ENCODE measurements at places on chromosomes 4 and X. TPM values are rescaled to one million over a fixed set of nuclear protein-coding genes. Genes with fewer than 3 reads are reported as not detected.

The PNMA6F gene
- not detected for total RNA-seq

GRCh38 chrX:136041254-136041812 is 56.1 kb downstream of the SLC9A6 start:
- no peak for DNase-seq

The MORC4 gene
- 19.6 TPM for total RNA-seq

The GATA1 gene
- total RNA-seq: not detected

DNA sequence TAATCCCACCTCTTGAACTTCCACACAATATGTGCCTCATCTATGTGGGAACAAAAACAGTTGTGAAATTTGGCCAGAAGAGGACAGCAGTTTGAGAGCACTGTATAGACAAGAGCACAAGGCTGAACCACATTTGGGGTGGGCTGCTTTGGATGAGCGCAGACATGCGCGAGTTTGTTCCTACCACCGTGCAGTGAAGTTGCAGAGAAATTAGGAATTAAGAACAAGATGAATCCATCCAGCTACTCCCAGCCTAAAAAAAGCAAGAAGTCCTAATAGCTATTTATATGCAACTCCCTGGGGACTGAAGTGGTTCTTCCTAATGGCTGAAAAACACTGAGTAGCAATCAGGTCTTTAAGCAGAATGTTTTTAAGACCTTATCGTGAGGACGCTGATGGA is 1.0 kb downstream of the GAB3 start:
- DNase-seq: no peak

DNA sequence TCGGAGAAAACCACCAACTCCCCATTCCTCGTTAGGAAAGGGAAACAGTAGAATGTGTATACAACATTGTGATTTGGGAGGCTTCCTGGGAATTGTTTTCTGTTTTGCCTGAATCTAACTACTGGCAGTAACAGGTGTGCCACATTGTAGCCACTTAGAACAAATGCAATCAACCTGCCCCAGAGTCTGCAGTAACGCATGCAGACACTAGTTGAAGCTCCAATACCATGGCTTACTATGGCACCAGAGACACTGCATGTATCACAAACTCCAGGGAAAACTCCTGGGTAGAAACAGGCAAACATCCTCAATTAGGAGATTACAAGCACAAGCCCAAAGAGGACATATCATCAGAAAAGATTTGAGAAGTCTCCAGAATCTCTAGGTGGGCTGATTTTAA is 154.2 kb upstream of the NEIL3 start:
- no peak for DNase-seq

- DNase-seq: no peak
Observed at GRCh38 chrX:122475306-122475705, 708.8 kb upstream of the GRIA3 start.

DNA sequence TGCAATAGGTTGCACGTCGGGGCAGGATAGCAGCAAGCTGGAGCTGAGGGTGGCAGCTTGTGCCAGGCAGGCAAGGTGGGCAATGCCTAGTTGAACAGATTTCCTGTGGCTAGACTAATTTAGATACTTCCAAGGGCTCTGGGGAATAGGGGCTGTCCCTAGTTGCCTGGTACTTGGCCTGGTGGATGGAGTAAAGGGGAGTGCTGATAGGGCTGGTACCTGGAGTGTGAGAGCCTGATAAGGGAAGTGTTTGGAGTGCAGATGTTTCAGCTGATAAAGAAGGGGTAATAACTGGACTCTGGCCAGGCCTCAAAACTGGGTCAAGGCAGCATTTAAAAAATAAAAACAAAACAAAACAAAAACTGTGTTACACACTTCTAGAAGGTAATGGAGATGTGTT is 665.5 kb downstream of the CCSER1 start:
- no peak for DNase-seq

DNA sequence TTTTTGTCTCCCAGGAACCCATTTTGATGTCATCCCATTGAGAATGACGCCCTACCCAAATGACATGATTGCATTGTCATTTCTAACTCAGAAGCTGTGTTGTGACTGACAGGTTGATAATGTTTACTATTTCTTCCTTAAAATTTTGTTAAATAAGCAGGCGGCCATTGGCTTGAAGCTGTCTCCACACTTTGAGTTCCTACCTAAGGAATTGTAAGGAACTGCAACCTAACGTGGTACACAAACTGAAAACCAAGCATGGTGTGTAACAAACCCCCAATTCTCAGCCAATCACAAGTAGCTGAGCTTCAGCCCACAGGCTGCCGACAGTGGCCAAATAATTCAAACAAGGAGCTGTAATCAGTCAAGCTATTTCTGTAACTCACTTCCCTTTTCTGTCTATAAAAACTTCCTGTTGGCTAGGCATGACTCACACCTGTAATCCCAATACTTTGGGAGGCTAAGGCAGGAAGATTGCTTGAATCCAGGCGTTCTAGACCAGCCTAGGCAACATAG is 2.9 kb upstream of the MND1 start:
- no peak for DNase-seq

DNA sequence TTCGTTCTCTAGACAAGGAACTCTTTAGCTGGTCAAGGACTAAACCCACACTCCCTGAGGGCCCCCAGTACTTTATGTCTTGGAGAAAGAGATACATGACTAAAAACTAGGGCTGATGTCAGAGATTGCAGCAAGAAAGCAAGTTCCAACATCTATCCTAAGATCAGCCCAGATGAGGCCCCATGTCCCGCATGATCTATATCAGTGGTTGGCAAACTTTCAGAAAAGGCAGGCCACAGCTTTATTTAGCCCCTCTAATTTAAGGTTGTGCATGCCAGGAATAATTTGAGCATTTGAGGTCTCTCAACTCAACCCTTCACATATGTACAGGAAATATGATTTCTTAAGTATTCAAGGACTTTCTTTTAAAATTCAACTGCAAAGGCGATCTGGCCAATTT is 44.1 kb upstream of the FRMD7 start:
- no peak for DNase-seq
